T-helper 9 cell (primary cell): ENCODE measurements at places on chromosomes 5 and 9.

DNA sequence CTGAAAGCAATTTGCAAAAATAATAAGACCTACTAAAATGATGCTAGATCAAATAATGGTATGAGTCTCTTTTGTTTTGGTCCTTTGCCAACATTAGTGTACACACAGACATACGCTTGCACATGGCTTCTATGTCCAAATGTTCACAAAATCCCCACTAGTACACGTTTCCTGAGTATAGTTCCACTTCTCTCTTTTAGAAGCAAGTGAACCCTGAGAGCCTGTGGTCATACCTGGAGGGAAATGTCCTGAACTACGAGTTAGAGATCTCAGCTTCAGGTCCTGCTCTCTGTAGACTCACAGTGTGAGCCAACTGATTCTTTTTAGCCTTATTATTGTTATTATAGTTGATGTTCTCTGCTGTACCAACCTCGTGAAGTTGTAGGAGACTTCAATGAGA, 47.3 kb upstream of the ACTBL2 start:
- DNase-seq: no peak

- no peak for DNase-seq
These were observed 306.7 kb upstream of the CLINT1 start for GRCh38 chr5:158165647-158166046.

DNA sequence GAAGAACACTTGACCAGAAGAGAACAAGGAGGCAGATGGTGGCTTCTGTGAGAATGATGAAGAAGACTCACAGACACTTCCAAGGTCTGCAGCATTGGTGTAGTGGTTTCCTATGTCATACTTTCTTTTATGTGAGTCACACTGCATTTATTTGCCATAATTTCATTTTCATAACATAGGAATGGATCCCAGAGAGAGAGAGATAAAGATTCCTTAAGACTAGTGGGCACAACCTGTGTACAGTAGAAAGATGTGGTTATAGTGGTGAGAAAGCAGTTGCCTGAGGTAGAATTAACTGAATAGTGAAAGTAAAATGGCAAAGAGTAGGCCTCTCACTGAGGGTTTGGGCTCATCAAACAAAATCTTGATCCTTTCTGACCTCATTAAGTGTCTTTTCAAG, 7.6 kb upstream of the CCDC152 start:
- no peak for DNase-seq

- DNase-seq: no peak
These were observed 650.3 kb downstream of the CCDC171 start for GRCh38 chr9:16202914-16203728.

- DNase-seq: no peak
These were observed 5.0 kb upstream of the HAVCR1 start for GRCh38 chr5:157063776-157064430.

GRCh38 chr9:122144836-122145591, 14.6 kb downstream of the NDUFA8 start:
- DNase-seq: no peak

DNA sequence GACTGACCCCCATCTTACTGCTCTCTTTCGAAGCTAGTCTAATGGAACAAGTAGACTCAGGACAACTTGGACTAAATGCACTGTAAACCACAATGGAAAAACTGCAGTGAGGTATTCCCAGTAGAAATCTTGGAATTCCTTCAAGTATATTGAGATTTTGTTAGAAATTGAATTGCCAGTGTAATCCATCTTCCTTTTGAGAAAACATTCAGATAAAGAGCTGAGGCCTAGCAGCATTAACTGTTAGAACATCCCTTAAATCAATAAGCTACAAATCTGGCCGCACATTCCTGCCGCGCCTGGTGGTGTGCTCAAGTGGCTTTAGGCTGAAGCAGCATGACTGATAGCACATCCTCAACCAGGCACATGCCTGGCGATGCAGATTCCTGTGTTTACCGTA, 29.3 kb downstream of the PPIC start:
- DNase-seq: no peak

DNA sequence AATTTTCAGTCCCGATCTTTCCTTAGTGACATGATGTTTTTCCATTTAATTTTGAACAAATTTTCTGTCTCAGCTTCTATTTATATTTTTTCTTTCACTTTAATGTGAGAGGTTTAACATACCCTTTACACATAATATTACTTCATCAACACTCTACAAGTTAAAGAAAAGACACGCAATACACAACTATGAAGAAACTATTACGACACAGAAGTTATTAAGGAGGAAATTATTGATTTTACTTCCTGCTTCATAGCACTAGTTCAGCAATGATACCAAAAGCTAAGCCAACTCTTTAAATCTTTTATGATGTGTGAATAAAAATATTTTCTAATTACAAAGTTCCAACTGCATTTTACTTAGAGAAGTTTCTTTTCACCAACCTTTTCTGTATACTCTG, 432.3 kb upstream of the DAB2 start:
- DNase-seq: no peak

- no peak for DNase-seq
These were observed 222.6 kb upstream of the GLRA1 start for GRCh38 chr5:152147286-152147685.

GRCh38 chr9:126028746-126029145, 281.6 kb downstream of the PBX3 start:
- no peak for DNase-seq

DNA sequence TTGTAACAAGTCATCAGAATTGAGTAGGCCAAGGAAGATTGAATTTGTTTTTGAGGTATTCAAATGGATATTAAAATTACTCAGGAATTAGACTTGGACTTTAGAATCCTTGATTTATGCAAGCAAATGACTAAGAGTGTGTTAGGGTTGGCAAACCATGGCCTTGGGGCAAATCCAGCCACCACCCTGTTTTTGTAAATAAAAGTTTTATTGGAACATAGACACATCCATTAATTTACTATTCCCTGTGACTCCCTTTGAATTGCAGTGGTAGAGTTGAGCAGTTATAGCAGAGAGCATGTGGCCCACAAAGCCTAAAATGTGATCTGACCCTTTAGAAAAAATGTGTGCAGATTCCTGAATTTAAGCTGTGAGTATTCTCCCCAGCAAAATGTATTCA, 115.6 kb downstream of the WDR70 start:
- DNase-seq: no peak

GRCh38 chr9:109908459-109909390, 128.7 kb downstream of the PALM2AKAP2 start:
- no peak for DNase-seq

DNA sequence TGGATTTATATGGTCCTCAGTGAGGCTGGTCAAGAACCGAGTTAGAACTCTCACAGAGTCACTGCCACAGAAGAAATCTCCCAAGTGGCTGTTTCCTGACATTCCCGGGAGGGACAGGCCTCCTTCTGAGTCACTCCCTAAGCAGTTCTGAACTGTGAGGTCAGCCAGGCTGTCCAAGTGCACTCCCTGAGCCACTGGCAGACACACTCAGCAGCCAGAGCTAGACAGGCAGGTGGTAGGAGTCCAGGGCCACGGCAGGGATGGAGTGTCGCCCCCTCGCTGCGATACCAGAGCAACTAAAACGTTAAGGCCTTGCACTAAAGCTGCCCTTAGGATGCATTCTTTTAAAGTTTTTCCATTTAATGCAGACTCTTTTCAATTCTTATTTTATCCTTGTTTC, 3.4 kb downstream of the IL4 start:
- DNase-seq: no peak

- no peak for DNase-seq
These were observed 253 bp downstream of the SLC12A2 start for GRCh38 chr5:128083811-128084227.

GRCh38 chr5:74938250-74938933, 72.2 kb upstream of the FAM169A start:
- DNase-seq: no peak

- no peak for DNase-seq
These were observed 183.8 kb upstream of the ITGA1 start for GRCh38 chr5:52603778-52604554.

DNA sequence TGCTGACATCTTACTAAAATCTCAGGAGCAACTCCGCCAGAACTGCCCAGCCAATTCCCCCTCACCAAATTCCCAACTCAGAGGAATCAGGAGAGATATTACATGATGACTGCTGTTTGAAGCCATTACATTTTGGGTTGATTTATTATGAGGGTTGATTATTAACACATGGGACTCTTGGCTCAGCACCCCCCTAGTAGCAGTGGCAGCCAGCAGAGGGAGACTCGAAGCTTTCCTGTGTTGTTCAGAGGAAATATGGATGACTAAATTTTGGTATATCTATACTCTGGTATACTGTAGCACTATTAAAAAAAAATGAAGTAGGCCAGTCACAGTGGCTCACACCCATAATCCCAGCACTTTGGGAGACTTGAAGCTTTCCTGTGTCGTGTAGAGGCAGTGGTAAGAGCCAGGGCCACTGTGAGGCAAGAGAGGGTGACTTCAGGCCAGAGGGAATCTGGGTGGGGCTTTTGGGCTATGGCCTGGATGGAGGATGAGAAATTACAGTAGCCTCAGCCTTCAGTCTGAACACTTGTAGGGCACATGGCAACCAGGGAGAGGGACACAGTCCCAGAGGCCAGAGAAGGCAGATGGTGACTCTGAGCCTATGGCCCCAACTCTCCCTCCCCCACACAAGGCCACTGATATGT, 111.4 kb downstream of the LHX2 start:
- no peak for DNase-seq

- no peak for DNase-seq
These were observed 40.8 kb upstream of the ANKRD31 start for GRCh38 chr5:75277463-75277862.

GRCh38 chr5:142151436-142152383, 43.1 kb downstream of the NDFIP1 start:
- DNase-seq: peak; percentile 46

- DNase-seq: no peak
These were observed 50.7 kb downstream of the ADAM19 start for GRCh38 chr5:157524887-157525286.

DNA sequence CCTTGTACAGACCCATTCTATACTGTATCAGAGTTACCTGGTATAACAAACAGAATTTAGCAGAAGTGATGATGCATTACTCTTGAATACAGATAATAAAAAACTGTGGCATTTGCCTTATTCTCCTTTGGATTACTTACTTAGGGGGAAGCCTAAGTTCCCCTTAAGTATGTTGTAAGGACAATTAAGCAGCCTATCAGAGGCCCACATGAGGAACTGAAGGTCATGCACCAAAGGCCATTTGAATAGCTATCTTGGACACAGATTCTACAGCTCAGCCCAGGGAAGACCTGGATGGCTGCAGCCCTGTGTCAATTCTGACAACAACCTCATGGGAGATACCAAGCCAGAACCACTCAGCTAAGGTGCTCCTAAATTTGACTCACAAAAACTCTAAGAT, 125.2 kb downstream of the RAPGEF6 start:
- no peak for DNase-seq

DNA sequence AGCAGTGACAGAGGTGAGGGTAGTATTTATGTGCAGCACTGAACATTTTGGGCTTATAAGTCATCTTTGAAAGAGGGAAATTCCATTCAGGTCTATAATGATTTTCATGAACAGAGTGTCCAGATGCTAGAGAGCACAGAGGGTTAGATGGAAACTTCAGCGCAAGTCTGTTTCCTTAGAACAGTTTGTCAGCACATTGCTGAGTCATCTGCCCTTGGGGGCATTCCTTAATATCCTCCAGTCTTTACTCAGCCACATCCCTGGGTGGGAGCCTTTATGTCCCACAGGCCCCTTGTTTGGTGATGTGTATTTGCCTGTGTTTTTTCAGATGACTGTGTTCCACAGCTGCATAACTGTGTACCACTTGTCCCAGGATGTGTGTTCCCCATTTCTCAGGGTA, 138.5 kb upstream of the S1PR3 start:
- DNase-seq: no peak

- DNase-seq: no peak
These were observed 24.8 kb upstream of the DAB2 start for GRCh38 chr5:39449591-39449990.

- no peak for DNase-seq
These were observed 49.6 kb downstream of the CD180 start for GRCh38 chr5:67146981-67147380.

DNA sequence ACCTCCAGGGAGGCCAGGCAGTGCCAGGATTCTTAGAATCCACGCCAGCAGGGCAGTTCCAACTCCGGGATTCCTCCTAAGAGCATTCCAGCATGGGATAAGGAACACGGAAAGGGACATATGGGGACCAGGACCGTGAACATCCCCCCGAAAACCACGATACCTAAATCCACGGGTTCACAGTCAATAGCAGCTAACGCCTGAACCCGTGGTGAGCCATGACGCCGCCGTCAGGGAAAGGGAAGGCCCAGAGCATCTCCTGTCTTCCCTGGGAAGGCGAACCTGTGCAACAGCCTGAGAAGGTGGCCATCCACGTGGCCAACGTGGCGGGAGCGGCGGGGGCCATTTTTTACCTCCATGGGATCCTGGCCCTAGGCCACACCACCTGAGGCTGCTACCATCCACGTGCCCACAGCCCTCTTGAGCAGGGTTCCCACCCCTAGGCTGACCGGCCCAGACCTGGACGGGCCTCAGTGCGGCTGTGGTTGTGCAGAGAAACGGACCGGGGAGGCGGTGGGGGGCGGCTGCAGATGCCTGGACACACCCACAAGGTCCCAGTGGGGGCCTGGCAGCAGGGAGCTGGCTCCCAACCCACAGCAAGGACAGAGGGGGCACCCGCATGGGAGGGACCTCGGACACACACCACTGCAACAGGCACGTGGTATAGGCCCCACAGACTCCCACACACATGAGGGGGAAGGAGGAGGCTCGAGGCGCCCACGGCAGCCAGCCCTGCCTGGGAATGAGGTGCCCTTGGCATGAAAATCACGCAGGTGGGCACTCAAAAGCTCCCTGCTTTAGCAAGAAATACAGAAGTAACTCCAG, 42.8 kb downstream of the SLC12A7 start:
- no peak for DNase-seq

DNA sequence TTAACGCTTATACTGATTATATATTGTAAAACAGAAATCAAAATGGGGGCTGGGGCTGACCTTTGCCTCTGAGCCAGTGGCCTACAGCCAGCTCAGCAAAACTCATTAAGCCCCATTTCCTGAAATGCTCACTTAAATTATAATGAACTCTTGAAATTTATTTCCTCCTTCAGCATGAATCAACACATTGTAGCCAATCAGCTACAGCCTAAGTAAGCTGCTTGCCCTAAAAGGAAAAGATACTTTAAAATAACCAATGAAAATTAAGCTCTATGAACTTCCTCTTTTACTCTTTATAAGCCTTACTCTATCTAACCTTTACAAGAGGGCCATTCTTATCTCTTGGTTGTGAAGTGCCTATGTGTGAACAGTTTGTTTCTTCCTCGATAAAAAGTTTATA, 33.5 kb upstream of the SUB1 start:
- no peak for DNase-seq

- no peak for DNase-seq
These were observed 13.5 kb downstream of the RETREG1 start for GRCh38 chr5:16603295-16603694.

- no peak for DNase-seq
These were observed 404.7 kb downstream of the TLE4 start for GRCh38 chr9:79976257-79977073.

DNA sequence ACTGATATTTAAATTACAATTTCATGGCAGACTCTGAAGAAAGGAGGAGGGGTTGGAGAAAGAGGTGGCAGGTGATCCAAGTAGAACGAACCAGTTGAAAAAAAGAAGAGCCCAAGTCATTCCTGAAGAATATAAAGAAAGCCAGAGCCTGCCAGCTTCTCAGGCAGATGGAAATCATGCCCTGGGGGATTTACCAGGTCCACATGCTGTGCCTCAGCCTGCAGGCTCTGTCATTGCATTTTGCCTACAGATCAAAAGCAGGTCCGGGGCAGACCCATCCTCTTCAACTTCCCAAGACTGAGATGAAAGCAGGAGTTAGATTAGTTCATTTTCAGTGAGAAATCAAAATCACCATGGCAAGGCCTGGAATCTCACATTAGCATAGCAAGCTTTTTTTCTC, 48.5 kb downstream of the GDNF start:
- no peak for DNase-seq
